ENCODE measurements at places on chromosomes 6 and 20. TPM values are rescaled to one million over a fixed set of nuclear protein-coding genes. Genes with fewer than 3 reads are reported as not detected.

SNAP25 gene
- not detected for total RNA-seq

BNIP5 gene
- not detected for total RNA-seq

CALHM4 gene
- 0.18 TPM for total RNA-seq

EEF1A2 gene
- total RNA-seq = 2.0 TPM

PBOV1 gene
- not detected for total RNA-seq

BCAS1 gene
- total RNA-seq = not detected

ZFP57 gene
- total RNA-seq = 0.99 TPM

MBOAT1 gene
- total RNA-seq = 2.2 TPM

LINC00237 gene
- total RNA-seq = not detected

DUSP15 gene
- not detected for total RNA-seq

SLC4A11 gene
- 4.1 TPM for total RNA-seq

SOBP gene
- 2.2 TPM for total RNA-seq

RNF182 gene
- under 0.01 TPM for total RNA-seq

AFDN gene
- 127 TPM for total RNA-seq

PERP gene
- total RNA-seq = 16.5 TPM

FAM209B gene
- total RNA-seq = not detected

NANP gene
- 7.1 TPM for total RNA-seq

OR12D1 gene
- not detected for total RNA-seq

KCNQ5 gene
- total RNA-seq = not detected

DLK2 gene
- 0.09 TPM for total RNA-seq

DEFB124 gene
- total RNA-seq = not detected

PSORS1C1 gene
- total RNA-seq = 11.9 TPM
